ENCODE measurements at places on chromosomes 11 and 22. TPM values are rescaled to one million over a fixed set of nuclear protein-coding genes. Genes with fewer than 3 reads are reported as not detected.

The CNGA4 gene
- 0.33 TPM for total RNA-seq

The CRYBA4 gene
- not detected for total RNA-seq

DNA sequence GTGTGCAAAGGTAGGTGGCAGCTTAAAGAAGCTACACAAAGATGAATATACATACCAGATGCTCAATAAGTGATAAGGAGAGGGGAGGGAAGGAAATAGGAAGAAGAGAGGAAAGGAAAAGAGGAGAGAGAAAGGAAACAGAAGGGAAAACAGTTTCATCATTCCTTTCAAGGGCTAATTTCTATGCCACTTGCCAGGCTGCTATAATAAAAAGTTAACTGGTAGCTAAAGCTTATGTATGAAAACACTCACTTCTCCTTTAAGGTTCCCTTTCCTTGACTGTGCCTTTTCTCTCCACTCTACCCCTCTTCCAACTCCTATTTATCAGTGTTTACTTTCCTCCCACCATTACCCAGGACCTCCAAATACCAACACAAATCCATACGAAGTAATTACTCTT, 347.9 kb downstream of the DLG2 start:
- DNase-seq, result no peak
- H3K27ac ChIP-seq, result no peak overlapping the region
- no peak overlapping the region for H3K4me3 ChIP-seq
- H3K27me3 ChIP-seq, result no peaks in the 10 kb centered on the region
- H3K36me3 ChIP-seq, result no peaks in the 10 kb centered on the region

The SLC1A2 gene
- total RNA-seq, result 1.1 TPM

DNA sequence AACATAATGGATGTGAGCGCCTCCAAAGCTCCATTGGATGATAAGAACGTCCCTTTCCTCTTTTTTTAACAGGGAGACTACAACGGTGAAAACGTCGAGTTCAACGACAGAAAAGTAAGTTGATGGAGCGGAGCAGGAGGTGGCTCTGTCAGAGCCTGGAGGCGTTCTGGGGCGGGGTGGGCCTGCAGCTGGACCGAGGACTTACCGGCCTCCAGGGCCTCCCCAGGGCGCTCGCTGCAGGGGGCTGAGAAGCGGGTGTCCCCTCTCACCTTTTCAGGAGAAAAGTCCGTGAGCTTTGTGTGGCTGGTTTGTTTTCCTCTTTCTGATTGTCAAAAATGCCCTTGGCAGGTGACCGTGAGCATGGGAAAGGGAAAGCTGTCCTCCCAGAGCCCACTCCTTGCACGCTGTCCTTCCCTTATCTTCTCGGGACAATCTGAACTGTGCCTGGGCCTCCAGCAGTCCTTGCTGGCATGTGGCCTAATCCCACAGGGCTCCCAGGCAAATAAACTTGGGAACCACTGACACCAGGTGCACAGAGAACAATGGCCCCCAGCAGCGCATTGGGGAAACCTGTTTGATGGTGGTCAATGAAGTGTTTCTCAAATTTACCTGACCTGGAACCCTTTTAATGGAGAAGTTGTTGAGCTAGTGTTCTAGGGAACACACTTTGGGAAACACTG, 38.4 kb downstream of the ANO1 start:
- no peak overlapping the region for H3K4me3 ChIP-seq
- no peak for DNase-seq
- H3K27ac ChIP-seq, result no peak overlapping the region
- no peaks in the 10 kb centered on the region for H3K4me1 ChIP-seq
- no peaks in the 10 kb centered on the region for H3K27me3 ChIP-seq

The MAPK8IP2 gene
- total RNA-seq, result 0.26 TPM

- DNase-seq, result no peak
- no peaks in the 10 kb centered on the region for H3K27me3 ChIP-seq
- no peak overlapping the region for H3K4me3 ChIP-seq
- peak overlapping the region; percentile 60 for H3K27ac ChIP-seq
These were observed 205.8 kb downstream of the NAV2 start for GRCh38 chr11:19918302-19919049.

DNA sequence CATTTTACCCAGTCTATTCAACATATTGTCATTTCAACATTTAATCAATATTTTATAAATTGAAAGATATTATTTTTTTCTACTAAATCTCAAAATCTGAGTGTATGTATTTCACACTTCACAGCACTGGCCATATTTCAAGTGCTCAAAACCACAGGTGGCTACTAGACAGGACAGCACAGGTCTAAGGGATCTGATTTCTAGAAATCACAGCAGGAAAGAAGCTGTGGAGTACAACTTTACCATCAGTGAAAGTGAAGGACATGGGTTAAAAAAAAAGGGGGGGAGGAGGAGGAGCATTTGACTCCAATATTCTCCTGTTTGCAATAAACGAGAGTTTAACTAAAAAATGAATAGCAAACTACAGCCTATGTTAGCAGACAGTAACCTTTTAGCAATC, 4.5 kb downstream of the PRDM10 start:
- no peaks in the 10 kb centered on the region for H3K36me3 ChIP-seq
- H3K27ac ChIP-seq, result no peak overlapping the region
- DNase-seq, result no peak
- no peaks in the 10 kb centered on the region for H3K4me1 ChIP-seq

DNA sequence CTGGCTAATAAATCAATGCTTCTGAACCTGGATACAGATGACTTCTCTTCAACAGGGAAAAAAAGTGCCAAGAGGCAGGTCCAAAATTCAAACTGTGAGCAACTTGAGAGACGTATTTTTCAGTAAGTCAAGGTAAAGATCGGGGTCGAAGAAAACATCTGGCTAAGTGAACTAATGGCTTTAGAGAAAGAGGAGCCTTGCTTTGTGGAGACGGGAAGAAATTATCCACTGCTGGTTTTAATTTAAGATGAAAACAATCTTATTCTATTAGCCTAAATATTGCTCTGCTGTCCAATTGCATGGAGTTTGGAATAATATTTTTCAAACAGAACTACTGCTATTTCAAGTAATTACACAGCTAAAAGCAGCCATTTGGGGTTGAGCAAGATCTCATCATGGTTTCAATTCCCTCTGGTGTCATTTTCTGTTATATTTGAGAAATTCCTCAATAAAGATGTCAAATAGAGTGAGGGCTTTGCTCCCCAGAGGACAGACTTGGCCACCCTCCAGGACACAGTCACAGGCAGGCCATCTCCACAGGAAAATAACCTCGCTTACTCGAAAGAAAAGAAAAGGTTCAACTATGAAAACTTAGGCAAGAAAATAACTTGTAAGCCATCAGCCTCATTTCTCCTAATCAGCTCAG, 29.8 kb downstream of the SCUBE1 start:
- DNase-seq, result no peak
- no peaks in the 10 kb centered on the region for H3K27me3 ChIP-seq
- H3K4me1 ChIP-seq, result no peaks in the 10 kb centered on the region
- no peaks in the 10 kb centered on the region for H3K36me3 ChIP-seq

The ABTB2 gene
- total RNA-seq, result 11.4 TPM

The TMEM191C gene
- total RNA-seq, result 1.4 TPM

- no peaks in the 10 kb centered on the region for H3K4me1 ChIP-seq
- peak overlapping the region; percentile 73 for H3K4me3 ChIP-seq
- DNase-seq, result peak; percentile 63
- peak overlapping the region; percentile 90 for H3K27ac ChIP-seq
These were observed 2.1 kb downstream of the WEE1 start for GRCh38 chr11:9575260-9576240.

DNA sequence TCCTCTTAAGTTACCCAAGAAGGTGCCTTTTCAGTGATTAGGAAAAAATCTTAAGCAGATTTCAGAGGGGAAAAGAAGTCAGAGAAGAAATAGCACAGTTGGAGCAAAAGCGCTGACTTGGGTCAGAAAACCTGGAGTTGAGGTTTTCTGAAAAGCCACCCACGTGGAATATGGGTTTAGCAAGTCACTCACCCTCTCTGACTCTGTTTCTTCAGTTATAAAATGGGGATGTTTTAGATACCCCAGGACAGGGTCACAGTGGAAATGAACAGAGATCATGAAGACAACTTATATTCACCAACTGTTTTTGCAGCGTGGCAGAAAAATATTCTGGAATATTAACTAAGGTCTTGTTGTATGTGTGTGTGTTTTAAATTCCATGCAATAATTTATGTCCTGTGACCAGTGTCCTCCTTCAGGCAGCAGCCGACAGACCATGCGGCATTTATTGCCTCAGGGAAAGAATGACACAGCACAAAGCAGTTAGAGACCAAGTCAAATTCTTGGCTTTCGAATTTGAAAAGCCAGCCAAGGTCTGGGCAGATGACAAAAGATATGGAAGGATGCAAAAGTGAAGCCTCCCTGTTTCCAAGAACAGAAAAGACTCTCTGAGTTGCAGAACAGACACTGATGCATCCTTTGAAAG, 119.9 kb downstream of the MIAT start:
- DNase-seq, result no peak
- H3K27me3 ChIP-seq, result no peaks in the 10 kb centered on the region
- H3K27ac ChIP-seq, result no peak overlapping the region
- no peak overlapping the region for H3K4me3 ChIP-seq
- peaks cover 5% of the 10 kb centered on the region for H3K36me3 ChIP-seq
- H3K4me1 ChIP-seq, result peaks cover 8% of the 10 kb centered on the region

DNA sequence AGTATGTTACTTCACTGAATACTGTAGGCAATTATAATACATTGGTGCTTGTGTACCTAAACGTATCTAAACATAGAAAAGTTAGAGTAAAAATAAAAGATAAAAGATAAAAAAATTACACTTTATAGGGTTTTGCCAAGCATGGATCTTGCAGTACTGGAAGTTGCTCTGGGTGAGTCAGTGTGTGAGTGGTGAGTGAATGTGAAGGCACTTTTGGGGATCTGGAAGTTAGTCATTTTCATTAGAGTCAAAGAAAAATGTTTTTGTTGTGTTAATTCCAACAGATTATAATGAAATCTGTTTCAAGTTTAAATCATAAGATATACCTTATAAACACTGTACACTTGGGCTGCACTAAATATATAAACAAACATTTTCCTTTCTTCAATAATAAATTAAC, 3.3 kb downstream of the SLC22A25 start:
- no peaks in the 10 kb centered on the region for H3K36me3 ChIP-seq
- H3K4me3 ChIP-seq, result no peak overlapping the region
- no peaks in the 10 kb centered on the region for H3K27me3 ChIP-seq
- H3K27ac ChIP-seq, result no peak overlapping the region
- H3K4me1 ChIP-seq, result no peaks in the 10 kb centered on the region
- DNase-seq, result no peak

The TRIM49D1 gene
- not detected for total RNA-seq

GRCh38 chr11:11845071-11845470, 3.3 kb downstream of the USP47 start:
- H3K27me3 ChIP-seq, result no peaks in the 10 kb centered on the region
- H3K36me3 ChIP-seq, result no peaks in the 10 kb centered on the region
- DNase-seq, result no peak
- H3K27ac ChIP-seq, result peak overlapping the region; percentile 60
- no peak overlapping the region for H3K4me3 ChIP-seq

DNA sequence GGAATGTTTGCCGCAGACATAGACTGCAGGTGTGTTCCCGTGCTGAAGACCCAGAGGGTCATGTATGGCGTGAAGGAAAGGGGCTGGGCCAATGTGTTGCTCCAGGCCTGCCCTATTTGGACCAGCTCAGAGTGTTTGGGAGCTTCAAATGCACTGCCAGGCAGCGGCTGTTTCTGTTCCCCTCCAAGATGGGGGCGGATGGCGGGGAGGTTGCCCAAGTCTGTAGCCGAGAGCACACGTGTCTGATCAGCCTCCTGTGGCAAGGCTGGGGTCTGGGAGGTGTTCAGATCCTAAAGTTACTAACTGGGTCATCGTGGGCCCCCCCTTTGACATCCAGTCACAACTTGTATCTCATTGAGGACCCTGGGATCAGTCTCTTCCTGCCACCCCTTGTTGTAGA, 45.5 kb downstream of the CACNA1I start:
- H3K4me3 ChIP-seq, result no peak overlapping the region
- no peaks in the 10 kb centered on the region for H3K36me3 ChIP-seq
- H3K27me3 ChIP-seq, result no peaks in the 10 kb centered on the region
- no peaks in the 10 kb centered on the region for H3K4me1 ChIP-seq
- no peak for DNase-seq

- H3K4me3 ChIP-seq, result no peak overlapping the region
- H3K27ac ChIP-seq, result no peak overlapping the region
These were observed 33.3 kb upstream of the CCDC81 start for GRCh38 chr11:86341382-86341781.

DNA sequence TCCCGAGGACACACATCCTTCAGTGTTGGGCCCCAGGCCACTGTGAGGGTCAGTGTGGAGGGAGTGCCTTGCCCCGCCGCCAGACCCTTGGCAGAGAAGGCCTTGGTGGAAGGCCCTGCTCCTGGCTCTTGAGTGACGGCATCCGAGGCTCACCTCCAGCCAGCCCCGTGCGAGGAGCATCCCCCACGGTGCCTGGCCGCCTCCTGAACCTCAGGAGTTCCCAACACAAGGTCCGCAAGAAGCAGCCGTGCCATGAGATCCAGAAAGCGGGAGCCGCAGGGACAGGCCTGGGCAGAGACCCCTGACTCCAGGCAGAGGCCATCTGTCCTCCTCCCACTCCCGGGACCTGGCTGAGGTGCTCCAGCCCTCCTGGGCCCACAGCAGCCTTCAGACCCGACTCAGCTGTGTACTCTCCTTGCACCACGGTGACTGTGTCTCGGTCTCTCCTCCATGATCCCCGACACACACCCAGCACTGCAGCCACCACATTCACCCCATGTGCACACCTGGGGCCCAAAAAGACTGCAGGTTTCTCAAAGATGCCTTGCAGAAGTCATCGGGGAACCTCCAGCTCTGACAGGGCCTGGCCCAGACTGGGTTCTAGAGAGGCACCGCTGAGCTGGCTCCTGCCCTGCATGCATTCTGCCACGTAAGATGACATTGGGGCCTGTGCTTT, 870.2 kb downstream of the BRD1 start:
- no peaks in the 10 kb centered on the region for H3K27me3 ChIP-seq
- no peak overlapping the region for H3K4me3 ChIP-seq
- H3K4me1 ChIP-seq, result no peaks in the 10 kb centered on the region

GRCh38 chr11:34447044-34447443, 8.3 kb downstream of the CAT start:
- no peak for DNase-seq
- no peaks in the 10 kb centered on the region for H3K27me3 ChIP-seq
- no peak overlapping the region for H3K4me3 ChIP-seq
- no peaks in the 10 kb centered on the region for H3K4me1 ChIP-seq

GRCh38 chr11:1012740-1013630, 23.5 kb downstream of the MUC6 start:
- no peaks in the 10 kb centered on the region for H3K36me3 ChIP-seq
- no peaks in the 10 kb centered on the region for H3K27me3 ChIP-seq
- no peak overlapping the region for H3K4me3 ChIP-seq

The OR5B21 gene
- total RNA-seq, result not detected

DNA sequence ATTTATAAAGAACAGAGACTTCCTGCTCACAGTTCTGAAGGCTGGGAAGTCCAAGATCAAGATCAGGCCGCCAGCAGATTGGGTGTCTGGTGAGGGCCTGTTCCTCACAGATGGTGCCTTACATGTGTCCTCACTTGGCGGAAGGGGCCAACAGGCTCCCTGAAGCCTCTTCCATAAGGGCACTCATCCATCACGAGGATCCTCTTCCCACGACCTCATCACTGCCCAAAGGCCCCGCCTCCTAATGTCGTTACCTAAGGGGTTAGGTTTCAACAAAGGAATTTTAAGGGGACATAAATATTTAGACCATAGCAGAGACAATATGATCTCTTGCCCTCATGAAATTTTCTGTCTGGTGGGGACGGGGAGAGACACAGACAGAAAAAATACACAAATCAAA, 18.6 kb downstream of the TP53AIP1 start:
- no peaks in the 10 kb centered on the region for H3K4me1 ChIP-seq
- H3K27me3 ChIP-seq, result no peaks in the 10 kb centered on the region
- H3K36me3 ChIP-seq, result no peaks in the 10 kb centered on the region
- no peak overlapping the region for H3K4me3 ChIP-seq
- no peak overlapping the region for H3K27ac ChIP-seq

The OR8B8 gene
- total RNA-seq, result not detected

GRCh38 chr22:41862530-41863266, 29.8 kb downstream of the SREBF2 start:
- no peaks in the 10 kb centered on the region for H3K36me3 ChIP-seq
- H3K27me3 ChIP-seq, result no peaks in the 10 kb centered on the region
- DNase-seq, result no peak
- no peak overlapping the region for H3K27ac ChIP-seq

All from aorta (tissue), 5 donors.